ENCODE measurements at places on chromosomes 3 and 15.

DNA sequence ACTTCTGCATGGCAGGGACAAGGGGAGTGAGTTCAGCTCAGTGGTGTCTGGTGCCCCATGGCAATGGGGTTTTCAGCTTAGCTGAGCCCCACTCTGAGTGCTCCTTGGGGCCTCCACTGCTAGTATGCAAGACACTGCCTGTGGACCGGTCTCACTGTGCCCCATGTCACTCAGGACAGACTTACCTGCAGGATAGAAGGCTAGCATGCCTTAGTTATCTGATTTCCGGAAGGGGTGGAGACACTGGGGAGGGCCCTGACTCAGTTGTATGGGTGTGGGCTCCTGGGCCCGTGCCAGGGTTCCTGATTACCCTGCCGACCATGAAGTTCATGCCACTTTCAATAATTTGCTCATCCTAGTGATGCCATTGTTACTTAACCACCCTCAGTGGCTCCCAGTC lies 4.3 kb upstream of the SLC6A20 start:
- no peak for DNase-seq

- DNase-seq: no peak
Observed at GRCh38 chr3:142129516-142130171, 19.7 kb downstream of the TFDP2 start.

GRCh38 chr3:7445331-7445730 lies 584.4 kb downstream of the GRM7 start:
- no peak for DNase-seq

DNA sequence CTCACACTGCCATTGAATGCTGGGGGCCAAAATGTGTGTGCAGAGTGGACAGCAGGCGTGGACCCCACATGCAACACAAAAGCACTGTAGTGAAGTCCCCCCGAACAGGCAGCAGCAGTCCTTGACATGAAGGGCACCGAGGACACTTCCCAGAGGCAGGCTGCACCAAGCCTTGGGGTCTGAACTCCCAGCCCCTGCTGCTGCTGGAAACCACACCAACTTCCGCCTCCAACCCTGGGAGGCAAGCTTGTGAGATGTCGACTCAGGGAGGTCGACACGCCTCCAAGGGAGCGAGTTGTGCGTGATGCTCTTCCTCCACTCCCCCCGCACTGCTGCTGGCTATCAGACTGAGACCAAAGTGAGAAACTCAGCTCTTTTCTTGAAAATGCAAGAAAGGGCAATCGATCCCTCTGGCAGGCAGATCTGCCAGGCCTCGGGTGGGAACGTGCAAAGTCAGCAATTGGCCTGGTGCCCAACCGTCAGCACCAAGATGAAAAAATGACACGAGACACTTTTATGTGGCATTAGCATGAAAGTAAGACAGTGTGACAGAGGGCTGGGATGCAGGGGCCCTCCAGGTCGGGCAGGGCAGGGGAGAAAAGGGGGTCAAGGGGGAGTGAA lies 43.6 kb downstream of the WHAMM start:
- no peak for DNase-seq

GRCh38 chr15:66714543-66714981 lies 12.5 kb downstream of the SMAD6 start:
- no peak for DNase-seq

DNA sequence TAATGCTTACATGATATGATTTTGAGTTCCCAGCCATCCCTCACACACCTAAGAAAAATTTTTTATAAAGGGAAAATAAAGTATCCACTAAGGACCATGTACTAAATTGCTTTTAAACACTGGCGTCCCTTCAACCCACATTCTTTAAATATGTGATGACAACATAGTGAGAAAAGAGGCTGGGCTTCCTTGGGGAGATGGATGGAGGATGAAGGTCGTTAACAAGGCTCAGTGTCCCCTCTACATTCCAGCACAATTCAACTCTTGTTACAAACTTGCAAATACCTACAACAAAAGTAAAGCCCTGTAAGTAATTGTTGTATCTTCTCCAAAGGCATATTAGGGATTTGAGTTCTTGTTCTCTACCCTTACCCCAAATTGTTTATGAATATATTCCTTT lies 87.2 kb upstream of the SLC4A7 start:
- no peak for DNase-seq

DNA sequence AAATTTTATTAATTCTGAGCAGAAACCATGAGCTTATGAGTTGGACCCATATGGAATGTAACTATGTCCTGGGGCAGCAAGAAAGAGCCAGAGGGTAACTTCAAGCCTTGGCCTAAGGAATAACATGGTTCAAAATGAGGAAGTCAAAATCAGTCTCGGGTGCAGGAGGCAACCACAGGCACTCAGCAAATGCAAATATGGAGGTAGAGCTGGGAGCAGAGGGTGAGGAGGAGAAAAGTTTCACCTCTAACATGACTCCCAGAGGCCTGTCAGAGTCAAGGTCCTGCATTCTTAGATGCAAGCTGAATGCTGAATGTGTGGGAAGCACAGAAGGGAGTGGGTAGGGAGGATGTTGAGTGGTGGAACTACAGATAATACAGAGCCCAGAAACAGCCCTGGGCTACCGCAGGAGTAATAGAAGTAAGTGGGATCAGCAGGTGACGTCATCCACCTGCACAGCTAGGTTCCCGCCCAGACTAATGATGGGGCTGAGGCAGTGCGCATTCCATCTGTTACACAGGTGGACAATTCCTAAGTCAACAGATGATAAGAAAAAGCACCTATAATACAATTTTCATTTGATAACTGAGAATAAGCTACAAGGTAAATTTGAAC lies 279.8 kb upstream of the ARRDC4 start:
- DNase-seq: no peak

GRCh38 chr3:197854596-197855343 lies 63.7 kb downstream of the LRCH3 start:
- no peak for DNase-seq

DNA sequence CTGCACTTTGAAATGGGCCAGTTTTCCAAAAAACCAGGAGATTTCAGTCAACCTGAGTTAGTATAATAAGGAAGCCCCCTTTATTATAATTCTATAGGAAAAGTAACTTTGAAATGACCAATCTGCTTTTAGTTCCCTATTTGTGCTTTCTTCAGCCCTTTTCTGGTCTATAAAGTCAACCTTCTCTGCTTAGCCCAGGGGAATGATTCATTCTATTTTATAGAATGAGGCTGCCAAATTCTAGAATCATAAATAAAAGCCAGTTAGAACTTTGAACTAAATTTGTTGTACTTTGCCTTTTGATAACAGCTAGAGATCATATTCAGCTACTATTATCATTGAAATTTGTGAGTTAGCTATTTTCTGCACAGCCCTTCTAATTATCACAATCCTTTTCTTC lies 24.7 kb downstream of the CIP2A start:
- no peak for DNase-seq

All from Karpas-422 (cell line).